ENCODE measurements at places on chromosomes 5 and 9.

GRCh38 chr9:24096756-24097155 lies 270.7 kb upstream of the ELAVL2 start:
- DNase-seq, result no peak

DNA sequence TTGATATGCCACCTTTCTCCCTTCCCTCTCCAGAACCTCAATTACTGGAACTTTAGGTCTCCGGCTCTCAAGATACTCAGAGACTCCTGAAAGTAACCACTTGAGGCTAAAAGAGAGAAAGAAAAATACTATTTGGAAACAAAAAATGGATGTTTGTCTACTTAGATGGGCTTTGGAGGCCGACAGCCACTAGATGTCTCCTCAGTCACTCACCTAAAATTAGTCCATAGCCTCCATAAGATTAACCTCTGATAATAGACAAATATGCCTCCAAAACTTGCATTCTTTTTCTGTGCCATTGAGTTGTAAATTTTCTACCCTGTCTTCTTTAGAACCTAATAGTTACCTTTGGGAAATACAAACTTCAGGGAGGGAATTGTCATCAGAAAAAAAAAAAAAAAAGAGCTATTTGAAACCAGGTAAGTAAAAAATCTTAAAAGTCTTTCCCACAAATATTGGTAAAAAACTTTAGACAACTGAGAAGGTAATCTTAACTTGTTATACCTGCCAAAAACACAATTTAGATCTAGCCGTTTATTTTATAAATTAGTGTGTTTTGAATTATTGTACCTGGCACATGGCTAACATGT lies 11.2 kb upstream of the PCDH1 start:
- peak; percentile 45 for DNase-seq

GRCh38 chr9:127277099-127277498 lies 12.5 kb downstream of the GARNL3 start:
- DNase-seq, result no peak

DNA sequence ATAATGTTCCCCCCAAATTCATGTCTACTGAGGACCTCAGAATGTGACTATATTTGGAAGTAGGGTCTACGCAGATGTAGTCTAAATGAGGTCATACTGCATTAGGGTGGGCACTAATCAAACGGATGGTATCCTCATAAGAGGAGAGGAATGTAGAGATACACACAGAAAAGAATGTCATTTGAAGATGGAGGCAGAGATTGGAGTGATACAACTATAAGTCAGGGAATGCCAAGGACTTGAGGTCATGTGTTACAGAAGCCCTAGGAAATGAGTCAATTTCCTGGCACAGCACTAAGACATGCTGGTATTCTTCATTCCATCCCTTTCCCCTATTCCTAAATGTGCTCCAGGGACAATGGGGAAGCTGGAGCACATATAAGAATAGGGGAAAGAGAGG lies 758 bp upstream of the PDCD1LG2 start:
- DNase-seq, result no peak

GRCh38 chr9:93871286-93871685 lies 83.9 kb downstream of the BARX1 start:
- DNase-seq, result no peak

GRCh38 chr5:80234116-80234948 lies 21.5 kb downstream of the SERINC5 start:
- DNase-seq, result no peak

GRCh38 chr9:72661401-72662135 lies 140.2 kb downstream of the TMC1 start:
- no peak for DNase-seq

DNA sequence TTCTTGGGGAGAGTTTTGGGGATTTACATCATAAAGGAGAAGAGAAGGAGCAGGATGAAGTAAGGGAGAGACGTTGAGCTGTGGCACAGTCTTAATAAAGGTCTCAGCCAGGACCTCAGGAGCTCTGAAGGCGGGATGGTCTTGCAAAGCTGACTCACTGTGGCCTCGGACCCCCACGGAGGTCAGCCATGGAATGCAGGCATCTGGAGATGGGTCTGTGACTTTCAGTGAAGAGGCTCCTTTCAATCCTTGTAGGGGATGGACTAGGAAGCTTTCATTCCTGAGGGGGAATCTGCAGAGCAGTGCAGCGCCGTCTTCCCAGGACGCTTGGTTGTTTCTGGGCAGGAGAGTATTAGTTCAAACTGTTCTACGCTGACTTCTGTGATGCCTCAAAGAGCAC lies 65.7 kb upstream of the BASP1 start:
- DNase-seq, result no peak

DNA sequence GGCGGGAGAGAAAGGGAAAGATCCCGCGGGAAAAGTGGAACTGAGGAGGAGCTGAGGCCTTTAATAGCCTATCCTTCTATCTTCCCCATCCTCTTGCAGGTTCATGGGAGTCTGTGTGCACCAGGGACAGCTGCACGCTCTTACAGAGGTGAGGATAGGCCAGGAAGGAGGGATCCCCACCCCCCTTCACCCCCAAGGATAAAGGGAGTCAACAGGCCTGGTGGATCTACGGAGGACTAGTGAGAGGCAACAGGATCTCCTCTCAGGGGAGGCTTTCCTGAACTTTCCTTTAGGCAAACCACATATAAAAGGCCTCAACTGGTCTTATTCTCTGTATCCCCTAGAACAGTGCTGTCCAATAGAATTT lies 1.1 kb downstream of the TESK1 start:
- no peak for DNase-seq

- DNase-seq, result no peak
Measured at GRCh38 chr5:61673007-61673735, 341.1 kb downstream of the ZSWIM6 start.

DNA sequence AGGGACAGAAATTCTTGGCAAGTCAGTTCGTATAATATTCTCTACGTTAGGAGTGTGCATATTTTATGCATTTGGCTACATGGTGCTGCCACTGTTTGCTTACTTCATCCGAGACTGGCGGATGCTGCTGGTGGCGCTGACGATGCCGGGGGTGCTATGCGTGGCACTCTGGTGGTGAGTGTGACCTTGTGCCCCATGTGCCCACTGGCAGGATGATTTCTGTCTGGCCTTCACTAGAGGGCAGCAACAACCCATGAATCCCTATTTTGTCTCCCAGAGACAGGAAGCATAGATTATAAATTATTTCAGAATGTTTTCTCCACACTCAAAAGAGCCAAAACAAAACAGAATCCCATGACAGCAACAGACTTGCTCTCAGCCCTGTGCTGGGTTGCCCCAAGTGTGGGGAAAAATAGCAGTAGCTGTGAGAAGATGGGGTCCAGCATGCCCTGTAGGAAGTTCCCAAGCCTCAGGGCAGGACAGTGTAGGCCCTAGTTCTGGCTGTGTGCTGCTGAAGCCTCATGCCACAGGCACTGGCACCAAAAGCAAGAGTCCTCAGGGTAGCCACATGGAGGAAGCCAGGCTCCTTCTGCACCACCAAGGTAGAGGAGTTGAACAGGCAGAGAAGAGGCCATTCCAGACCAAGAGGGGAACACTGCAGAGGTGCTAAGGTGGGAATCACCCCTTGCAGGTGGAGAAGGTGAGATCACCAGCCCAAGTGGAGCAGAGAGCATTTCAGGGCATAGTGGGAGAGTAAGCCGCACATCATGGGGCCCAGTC lies 16.0 kb downstream of the SLC22A5 start:
- DNase-seq, result peak; percentile 70

GRCh38 chr9:17832812-17833211 lies 253.9 kb downstream of the SH3GL2 start:
- no peak for DNase-seq

DNA sequence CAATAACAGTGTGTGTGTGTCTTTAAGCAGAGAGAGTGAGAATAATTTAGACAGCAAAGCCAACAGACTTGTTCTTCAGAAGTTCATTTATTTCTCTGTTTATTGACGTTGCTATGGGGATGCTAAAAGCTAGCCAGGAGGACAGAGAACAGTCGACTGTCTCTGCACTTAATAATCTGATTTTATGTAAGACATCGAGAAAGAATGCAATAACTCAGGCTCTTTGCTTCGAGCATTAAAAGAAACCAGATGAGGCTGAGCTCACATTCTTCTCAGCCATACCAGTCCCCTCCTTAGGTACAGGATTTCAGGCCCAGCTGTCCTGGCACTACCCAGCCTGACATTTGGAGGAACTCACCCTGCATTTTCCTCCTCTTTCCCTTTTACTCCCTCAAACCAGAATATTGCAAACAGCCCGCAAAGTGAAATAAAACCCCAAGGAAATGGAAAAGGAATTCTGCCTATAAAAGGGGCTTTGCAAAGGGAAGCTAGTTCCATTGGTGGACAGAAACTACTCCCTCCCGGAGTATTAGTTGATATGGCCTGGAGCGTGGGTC lies 44.5 kb upstream of the DPYSL3 start:
- DNase-seq, result no peak

DNA sequence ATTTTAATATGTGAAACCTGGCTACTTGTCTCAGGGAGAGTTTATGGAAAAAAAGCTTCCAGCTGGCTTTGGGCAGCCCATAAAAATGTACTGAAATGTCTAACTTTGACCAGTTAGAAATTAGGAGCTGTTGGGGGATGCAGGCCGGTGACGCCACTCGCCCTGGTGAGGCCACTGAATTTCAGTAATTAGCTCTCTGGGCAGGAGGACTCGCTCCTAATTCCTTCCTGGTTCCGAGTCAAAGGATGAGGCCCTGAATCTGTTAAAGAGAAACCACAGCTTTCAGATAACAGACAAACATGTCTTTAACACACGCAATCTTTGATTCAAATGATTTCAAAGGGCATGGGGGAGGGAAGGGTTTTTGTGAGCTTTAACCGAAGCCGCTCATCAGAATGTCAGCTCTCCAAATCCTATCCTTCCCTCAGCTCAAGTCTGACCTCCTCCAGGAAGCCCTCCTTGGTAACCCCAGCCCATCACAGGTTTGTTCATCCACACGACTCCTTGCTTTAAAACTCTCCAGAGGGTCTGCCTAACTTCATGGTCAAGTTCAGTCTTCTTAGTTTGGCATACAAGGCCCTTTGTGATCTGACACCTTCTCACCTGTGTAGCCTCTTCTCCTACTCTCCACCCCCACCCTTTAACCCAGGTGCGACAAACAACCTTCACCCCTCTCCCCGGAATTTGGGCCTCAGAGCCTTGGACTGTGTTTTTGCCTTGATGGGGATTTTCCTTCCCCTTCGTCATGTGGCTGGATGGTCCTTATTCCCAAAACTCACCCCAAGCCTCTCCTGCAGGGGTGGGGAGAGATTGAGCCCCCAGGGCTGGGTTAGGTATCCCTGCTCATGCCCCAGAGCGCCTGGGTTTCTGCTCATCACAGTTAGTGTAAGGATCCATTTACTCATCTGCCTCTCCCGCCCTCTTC lies 13.6 kb upstream of the PHF19 start:
- no peak for DNase-seq

DNA sequence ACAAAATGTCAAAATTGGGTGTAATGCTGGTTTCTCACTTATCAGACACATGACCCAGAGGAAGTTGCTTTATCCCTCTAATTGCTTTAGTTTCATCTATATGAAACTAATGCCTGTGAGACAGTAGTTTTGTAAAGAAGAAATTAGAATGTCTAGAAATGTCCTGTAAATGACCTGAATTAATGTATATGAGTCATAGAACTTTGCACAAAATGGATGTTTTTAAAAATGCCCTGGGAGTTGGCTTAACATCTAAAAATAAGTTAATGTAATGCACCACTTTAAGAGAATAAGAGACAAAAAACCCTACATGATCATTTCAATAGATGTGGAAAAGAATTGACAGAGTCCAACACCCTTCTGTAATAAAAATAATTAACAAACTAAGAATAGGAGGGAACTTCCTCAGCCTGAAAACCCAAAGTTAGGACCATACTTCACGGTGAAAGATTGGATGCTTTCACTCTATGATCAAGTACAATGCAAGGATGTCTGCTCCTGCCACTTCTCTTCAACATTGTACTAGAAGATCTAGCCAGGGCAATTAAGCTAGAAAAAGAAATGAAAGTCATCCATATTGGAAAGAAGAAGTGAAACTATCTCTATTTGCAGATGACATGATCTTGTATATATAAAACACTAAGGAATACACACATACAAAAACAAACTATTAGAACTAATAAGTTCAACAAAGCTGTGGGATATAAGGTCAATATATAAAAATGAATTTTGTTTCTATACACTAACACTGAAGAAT lies 117.9 kb downstream of the MELK start:
- DNase-seq, result peak; percentile 21

- no peak for DNase-seq
Measured at GRCh38 chr5:66742083-66742895, 146.1 kb downstream of the MAST4 start.

GRCh38 chr5:126031989-126032716 lies 391.1 kb upstream of the GRAMD2B start:
- no peak for DNase-seq

GRCh38 chr9:91103931-91104330 lies 257.8 kb downstream of the AUH start:
- DNase-seq, result no peak

DNA sequence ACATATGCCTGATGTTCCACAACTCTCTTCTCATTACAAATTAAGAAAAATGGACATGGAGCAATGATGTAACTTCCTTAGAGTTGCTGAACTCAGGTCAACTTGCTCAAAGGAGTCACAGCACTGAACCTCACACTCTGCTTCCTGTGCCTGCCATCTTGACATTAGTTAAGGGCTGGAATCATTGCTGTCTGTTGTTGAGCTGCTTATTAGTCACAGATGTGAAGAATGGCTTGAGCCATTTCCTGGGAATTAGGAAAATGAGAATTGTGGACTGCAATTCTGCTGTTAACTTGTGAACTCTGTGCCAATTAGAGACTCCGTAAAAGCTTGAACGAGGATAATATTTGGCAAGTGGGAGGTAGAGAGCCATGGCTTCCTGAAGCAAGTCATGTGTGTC lies 212.0 kb downstream of the ADAMTS12 start:
- no peak for DNase-seq

- DNase-seq, result no peak
Measured at GRCh38 chr9:131609099-131609830, 63.9 kb downstream of the PRRT1B start.

DNA sequence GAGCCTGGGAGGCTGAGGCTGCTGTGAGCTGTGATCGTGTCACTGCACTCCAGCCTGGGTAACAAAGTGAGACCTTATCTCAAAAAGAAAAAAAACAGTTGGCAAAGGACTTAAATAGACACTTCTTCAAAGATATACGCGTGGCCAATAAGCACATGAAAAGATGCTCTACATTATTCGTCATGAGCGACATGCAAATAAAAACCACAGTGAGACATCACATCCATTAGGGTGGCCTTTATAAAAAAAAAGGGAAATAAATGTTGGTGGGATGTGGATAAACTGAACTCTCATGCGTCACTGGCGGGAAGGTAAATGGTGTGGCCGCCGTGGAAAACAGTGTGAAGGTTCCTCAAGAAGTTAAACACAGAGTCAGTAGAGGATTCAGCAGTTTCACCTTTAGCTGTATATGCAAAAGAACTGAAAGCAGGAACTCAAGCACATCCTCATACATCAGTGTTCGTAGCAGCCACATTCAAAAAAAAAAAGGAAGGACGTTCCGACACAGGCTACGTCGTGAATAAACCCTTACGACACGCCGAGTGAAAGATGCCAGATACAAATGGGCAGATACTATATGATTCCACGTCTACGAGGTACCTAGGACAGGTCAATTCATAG lies 24.5 kb upstream of the NRARP start:
- no peak for DNase-seq

Data from MM.1S (cell line).